ENCODE measurements at places on chromosomes 7 and 10. TPM values are rescaled to one million over a fixed set of nuclear protein-coding genes. Genes with fewer than 3 reads are reported as not detected.

DNA sequence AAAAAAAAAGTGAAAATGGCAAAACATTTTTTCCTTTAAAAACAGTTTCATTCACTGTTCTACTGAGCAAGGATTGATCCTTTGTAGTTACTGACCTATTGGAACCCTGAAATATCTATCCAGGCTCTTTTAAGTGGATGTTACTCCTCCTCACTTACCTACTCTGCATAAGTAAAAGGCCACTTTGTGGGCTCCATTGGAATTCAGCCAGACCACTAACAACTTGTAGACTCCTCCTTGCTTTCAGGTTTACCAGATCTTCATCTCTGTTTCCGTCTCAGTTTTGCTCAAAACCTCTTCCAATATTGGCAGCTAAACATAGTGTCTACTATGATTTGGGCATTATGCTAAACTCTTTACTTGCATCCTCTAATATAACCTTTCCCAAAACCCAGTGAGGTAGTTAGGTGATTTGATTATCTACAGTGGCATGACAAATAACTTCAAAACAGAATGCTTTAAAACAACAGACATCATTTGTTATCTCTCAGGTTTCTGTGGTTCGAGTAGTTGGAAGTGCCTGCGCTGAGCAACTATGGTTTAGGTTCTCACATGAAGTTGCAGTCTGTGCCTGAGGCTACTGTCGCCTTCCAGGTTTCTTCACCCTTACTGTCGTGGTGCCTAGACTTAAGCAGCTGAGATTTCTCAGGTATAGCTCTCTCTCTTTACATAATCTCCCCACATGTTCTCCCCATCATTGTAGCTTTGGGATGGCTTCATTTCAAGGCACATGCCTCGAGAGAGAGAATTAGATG, 698.2 kb downstream of the REEP3 start:
- no peaks in the 10 kb centered on the region for H3K36me3 ChIP-seq
- no peaks in the 10 kb centered on the region for H3K4me1 ChIP-seq
- no peaks in the 10 kb centered on the region for H3K27me3 ChIP-seq

The WNT8B gene
- polyA plus RNA-seq: 0.09 TPM

- no peak overlapping the region for H3K4me3 ChIP-seq
- DNase-seq: no peak
- H3K27ac ChIP-seq: no peak overlapping the region
- no peaks in the 10 kb centered on the region for H3K4me1 ChIP-seq
- no peaks in the 10 kb centered on the region for H3K36me3 ChIP-seq
Measured at GRCh38 chr7:44374007-44374763, 48.8 kb upstream of the CAMK2B start.

- no peak overlapping the region for H3K27ac ChIP-seq
- H3K4me3 ChIP-seq: no peak overlapping the region
- no peaks in the 10 kb centered on the region for H3K27me3 ChIP-seq
- DNase-seq: no peak
- H3K36me3 ChIP-seq: no peaks in the 10 kb centered on the region
Measured at GRCh38 chr10:131271195-131271880, 40.2 kb downstream of the TCERG1L start.

GRCh38 chr7:124712017-124712416, 53.6 kb downstream of the GPR37 start:
- no peak overlapping the region for H3K27ac ChIP-seq
- no peaks in the 10 kb centered on the region for H3K4me1 ChIP-seq
- DNase-seq: no peak
- no peaks in the 10 kb centered on the region for H3K36me3 ChIP-seq
- H3K27me3 ChIP-seq: no peaks in the 10 kb centered on the region

DNA sequence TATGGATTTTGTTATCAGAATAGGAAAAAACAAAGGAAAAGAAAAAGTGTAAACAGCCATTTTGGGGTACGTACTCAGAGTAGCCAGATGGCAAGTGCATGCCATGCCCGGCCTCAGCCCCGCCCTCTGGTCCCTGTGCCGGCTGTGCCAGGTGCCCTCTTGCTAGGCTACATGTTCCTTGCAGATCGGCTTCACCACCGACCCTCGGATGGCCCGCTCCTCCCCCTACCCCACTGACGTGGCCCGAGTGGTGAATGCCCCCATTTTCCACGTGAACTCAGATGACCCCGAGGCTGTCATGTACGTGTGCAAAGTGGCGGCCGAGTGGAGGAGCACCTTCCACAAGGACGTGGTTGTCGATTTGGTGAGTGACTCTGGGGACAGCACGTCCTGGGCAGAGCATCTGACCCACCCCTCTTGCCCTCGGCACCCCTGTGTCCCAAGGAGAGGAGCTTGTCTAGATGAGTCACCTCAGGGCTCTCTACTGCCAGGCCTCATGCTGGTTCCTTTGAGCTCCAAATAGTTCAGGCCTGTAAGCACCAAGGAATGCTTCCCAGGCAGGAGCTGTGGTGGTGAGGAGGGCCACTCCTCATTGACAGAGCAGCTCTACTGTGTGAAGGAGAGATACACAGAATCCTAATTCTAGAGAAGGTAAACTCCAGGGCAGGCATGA, 54.9 kb upstream of the ZMIZ2 start:
- H3K27me3 ChIP-seq: no peaks in the 10 kb centered on the region
- no peak for DNase-seq
- H3K27ac ChIP-seq: no peak overlapping the region
- H3K4me3 ChIP-seq: no peak overlapping the region
- peaks cover 57% of the 10 kb centered on the region for H3K36me3 ChIP-seq
- H3K4me1 ChIP-seq: no peaks in the 10 kb centered on the region

GRCh38 chr10:118865998-118866693, 111.4 kb upstream of the CACUL1 start:
- H3K4me3 ChIP-seq: no peak overlapping the region
- no peaks in the 10 kb centered on the region for H3K36me3 ChIP-seq
- H3K27ac ChIP-seq: no peak overlapping the region
- H3K4me1 ChIP-seq: peaks cover 3% of the 10 kb centered on the region
- DNase-seq: peak; percentile 22

- no peaks in the 10 kb centered on the region for H3K4me1 ChIP-seq
- no peak overlapping the region for H3K27ac ChIP-seq
- DNase-seq: no peak
- no peak overlapping the region for H3K4me3 ChIP-seq
- no peaks in the 10 kb centered on the region for H3K36me3 ChIP-seq
Measured at GRCh38 chr7:90850471-90850870, 254.3 kb downstream of the CDK14 start.

The OGDHL gene
- polyA plus RNA-seq: 20.0 TPM

The RTKN2 gene
- 5.7 TPM for polyA plus RNA-seq

The AGR3 gene
- polyA plus RNA-seq: 213 TPM

The GNG11 gene
- 16.4 TPM for polyA plus RNA-seq

The MARVELD1 gene
- polyA plus RNA-seq: 32.9 TPM

- H3K4me3 ChIP-seq: no peak overlapping the region
- no peaks in the 10 kb centered on the region for H3K27me3 ChIP-seq
- H3K4me1 ChIP-seq: no peaks in the 10 kb centered on the region
- DNase-seq: peak; percentile 26
- H3K36me3 ChIP-seq: no peaks in the 10 kb centered on the region
- no peak overlapping the region for H3K27ac ChIP-seq
Measured at GRCh38 chr7:117950601-117951260, 77.5 kb upstream of the CTTNBP2 start.

The LIPF gene
- polyA plus RNA-seq: not detected

DNA sequence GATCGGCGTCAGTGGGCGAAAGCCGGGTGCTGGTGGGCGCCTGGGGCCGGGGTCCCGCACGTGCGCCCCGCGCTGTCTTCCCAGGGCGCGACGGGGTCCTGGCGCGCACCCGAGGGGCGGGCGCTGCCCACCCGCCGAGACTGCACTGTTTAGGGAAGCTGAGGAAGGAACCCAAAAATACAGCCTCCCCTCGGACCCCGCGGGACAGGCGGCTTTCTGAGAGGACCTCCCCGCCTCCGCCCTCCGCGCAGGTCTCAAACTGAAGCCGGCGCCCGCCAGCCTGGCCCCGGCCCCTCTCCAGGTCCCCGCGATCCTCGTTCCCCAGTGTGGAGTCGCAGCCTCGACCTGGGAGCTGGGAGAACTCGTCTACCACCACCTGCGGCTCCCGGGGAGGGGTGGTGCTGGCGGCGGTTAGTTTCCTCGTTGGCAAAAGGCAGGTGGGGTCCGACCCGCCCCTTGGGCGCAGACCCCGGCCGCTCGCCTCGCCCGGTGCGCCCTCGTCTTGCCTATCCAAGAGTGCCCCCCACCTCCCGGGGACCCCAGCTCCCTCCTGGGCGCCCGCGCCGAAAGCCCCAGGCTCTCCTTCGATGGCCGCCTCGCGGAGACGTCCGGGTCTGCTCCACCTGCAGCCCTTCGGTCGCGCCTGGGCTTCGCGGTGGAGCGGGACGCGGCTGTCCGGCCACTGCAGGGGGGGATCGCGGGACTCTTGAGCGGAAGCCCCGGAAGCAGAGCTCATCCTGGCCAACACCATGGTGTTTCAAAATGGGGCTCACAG, 1.1 kb downstream of the EGFR start:
- peak overlapping the region; percentile 68 for H3K27ac ChIP-seq
- no peaks in the 10 kb centered on the region for H3K27me3 ChIP-seq
- peaks cover 2% of the 10 kb centered on the region for H3K36me3 ChIP-seq
- H3K4me3 ChIP-seq: peak overlapping the region; percentile 63
- H3K4me1 ChIP-seq: peaks cover 7% of the 10 kb centered on the region

- no peak overlapping the region for H3K27ac ChIP-seq
- no peaks in the 10 kb centered on the region for H3K27me3 ChIP-seq
- no peaks in the 10 kb centered on the region for H3K4me1 ChIP-seq
- no peak overlapping the region for H3K4me3 ChIP-seq
- no peaks in the 10 kb centered on the region for H3K36me3 ChIP-seq
Measured at GRCh38 chr10:47159361-47160260, 140.4 kb upstream of the GDF10 start.

- no peak for DNase-seq
- H3K27ac ChIP-seq: no peak overlapping the region
- no peak overlapping the region for H3K4me3 ChIP-seq
- no peaks in the 10 kb centered on the region for H3K36me3 ChIP-seq
- H3K27me3 ChIP-seq: no peaks in the 10 kb centered on the region
Measured at GRCh38 chr7:36057323-36057722, 95.7 kb upstream of the EEPD1 start.

DNA sequence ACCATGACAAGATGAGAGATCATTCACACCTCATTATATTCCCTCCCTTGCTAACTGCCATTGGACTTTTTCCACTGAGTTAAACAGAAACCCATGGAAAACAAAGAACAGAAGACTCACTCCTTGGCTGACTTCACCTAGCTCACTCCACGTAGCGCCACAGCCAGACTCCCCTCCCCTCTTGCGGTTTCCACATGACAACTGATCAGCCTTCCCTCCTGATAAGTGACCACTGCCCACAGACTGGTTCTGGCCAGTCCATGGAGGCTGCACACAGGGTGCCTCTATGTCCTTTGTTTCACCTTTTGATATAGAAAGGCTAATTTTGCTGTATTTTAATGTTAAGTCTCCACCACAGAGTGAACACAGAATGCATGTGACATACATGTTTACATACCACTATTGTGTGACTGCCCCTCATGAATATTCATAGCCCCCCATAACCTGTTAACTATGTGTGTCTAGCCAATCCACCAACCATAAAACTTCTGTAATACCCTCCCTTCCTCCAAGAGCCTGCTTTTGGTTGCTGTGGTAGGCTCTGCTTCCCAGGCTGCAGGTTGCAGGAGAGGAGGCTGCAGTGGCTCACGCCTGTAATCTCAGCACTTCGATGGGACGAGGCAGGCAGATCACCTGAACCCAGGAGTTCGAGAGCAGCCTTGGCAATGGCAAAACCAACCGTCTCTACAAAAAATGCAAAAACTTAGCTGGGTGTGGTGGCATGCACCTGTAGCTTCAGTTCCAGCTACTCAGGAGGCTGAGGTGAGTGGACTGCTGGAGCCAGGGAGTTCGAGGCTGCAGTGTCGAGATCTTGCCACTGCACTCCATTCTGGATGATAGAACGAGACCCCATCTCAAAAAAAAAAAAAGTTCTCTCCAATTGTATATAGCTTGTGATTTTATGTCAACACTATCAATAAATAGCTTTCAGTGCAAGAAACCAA, 10.0 kb upstream of the IFIT5 start:
- no peaks in the 10 kb centered on the region for H3K4me1 ChIP-seq
- H3K27me3 ChIP-seq: no peaks in the 10 kb centered on the region
- no peak overlapping the region for H3K4me3 ChIP-seq
- no peaks in the 10 kb centered on the region for H3K36me3 ChIP-seq
- DNase-seq: no peak

The ODAD2 gene
- polyA plus RNA-seq: 0.61 TPM

- no peak for DNase-seq
- H3K27me3 ChIP-seq: no peaks in the 10 kb centered on the region
- H3K36me3 ChIP-seq: no peaks in the 10 kb centered on the region
- H3K27ac ChIP-seq: no peak overlapping the region
Measured at GRCh38 chr7:18018296-18019215, 9.1 kb downstream of the PRPS1L1 start.

The ZNF488 gene
- polyA plus RNA-seq: 2.2 TPM

GRCh38 chr10:101130984-101131961, at the start of gene TLX1:
TSS of gene TLX1 (plus strand) at chr10:101131300. CDS start at chr10:101131542, 242 bp downstream.
- no peaks in the 10 kb centered on the region for H3K36me3 ChIP-seq
- no peaks in the 10 kb centered on the region for H3K4me1 ChIP-seq
- H3K27ac ChIP-seq: no peak within 1 kb of the TSS
- H3K4me3 ChIP-seq: no peak within 1 kb of the TSS

The MEST gene
- polyA plus RNA-seq: 169 TPM

DNA sequence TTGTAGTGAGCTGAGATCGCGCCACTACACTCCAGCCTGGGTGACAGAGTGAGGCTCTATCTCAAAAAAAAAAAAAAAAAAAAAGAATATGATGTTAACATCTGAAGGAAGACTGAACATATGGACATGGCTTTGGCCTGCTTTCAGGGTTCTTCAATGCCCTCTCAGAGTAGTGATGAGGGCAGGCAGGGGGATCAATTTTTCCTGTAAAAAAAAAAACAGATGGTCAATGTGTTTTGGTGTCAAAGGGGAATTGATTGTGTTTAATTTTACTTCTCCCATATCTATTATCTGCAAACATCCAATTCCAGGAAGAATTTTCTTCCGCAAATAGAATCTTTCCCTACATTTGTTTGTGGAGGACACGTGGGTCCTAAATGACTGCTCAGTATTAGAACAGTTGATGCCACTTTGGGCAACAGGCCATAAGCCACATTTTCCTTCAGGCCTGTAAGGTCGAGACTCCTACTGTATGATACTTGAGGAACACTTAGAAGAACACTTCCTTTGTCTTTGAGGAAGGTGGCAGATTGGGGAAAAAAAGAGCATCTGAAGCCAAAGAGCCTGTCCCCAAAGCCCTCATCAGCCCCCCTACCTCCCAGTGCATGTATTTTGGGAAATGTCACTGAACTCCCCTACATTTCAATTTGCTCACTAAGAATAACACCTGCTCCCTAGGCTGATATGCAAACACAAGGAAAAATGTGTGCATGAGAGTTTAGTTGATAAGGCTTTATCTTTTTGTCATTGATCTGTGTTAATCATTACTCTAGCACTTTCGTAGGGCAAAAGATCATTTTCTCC, 28.3 kb downstream of the MGAM2 start:
- peak; percentile 19 for DNase-seq
- H3K36me3 ChIP-seq: peaks cover 25% of the 10 kb centered on the region
- H3K27ac ChIP-seq: peak overlapping the region; percentile 48
- H3K4me1 ChIP-seq: peaks cover 31% of the 10 kb centered on the region

Measured in large intestine (tissue), 12 donors.